ENCODE measurements at places on chromosomes 16 and 17. TPM values are rescaled to one million over a fixed set of nuclear protein-coding genes. Genes with fewer than 3 reads are reported as not detected.
A peak's percentile ranks its signal among the peaks of the same experiment; 100 is the strongest.

GRCh38 chr17:81365148-81365600 lies 30.1 kb upstream of the BAHCC1 start:
- ATAC-seq = peak; percentile 89

DNA sequence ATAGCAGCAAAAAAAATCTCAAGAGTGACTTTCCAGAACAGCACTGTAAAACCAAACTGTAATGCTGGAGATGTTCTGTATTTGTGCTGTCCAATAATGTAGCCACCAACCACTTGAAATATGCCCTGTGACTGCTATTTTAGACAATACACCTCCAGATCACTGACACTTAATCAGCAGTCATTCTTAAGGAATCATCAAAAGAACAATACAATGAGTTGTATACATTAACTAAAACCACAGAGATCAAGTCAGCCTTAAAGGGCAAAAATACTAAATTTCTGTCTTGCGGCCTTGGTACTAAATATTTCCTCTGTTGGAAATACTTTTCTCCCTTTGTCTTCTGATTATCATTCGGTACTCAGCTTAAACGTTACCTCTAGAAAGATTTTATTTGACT lies 33.6 kb upstream of the ANKFY1 start:
- ATAC-seq = no peak

- peak; percentile 77 for ATAC-seq
Measured at GRCh38 chr17:40309031-40309948, at the start of gene RARA. Gene RARA, plus strand, starts transcription at chr17:40309180. Its CDS starts 22,039 bp downstream, at chr17:40331219.

DNA sequence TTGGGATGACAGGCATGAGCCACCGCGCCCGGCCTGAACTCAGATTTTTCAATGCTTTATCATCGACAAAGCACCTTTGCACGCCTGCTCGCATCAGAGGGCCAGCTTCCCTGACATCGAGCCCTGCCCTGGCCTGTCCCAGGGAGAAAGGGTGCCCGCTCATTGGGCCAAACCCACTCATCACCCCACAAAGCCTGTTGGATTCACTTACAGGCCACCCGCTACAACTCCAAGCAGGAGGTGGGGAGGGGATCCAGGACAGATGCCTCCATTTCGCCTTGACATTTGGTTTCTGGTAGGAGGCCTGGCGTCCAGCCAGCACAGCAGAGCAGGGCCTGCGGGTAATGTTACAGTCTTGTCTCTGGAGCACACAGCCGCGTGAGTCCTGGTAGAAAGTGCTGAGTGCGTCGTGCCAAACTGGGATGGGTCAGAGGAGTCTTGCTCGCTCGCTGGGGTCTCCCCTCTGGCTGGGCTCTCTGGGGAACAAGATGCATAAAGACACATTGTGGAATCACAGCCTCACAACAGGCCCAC lies 19.8 kb downstream of the SMTNL2 start:
- peak; percentile 3 for ATAC-seq

GRCh38 chr16:82769845-82770244 lies 143.1 kb downstream of the CDH13 start:
- ATAC-seq = no peak

GRCh38 chr16:9013508-9013864 lies 49.8 kb upstream of the USP7 start:
- ATAC-seq = no peak

- ATAC-seq = no peak
Measured at GRCh38 chr17:44067545-44067940, 1.1 kb upstream of the LSM12 start.

Gene CHST4
- total RNA-seq = 0.21 TPM

Gene MMP28
- total RNA-seq = 7.3 TPM

Gene LGALS9C
- total RNA-seq = 2.9 TPM

Gene TOM1L1
- total RNA-seq = 15.0 TPM

Gene SEZ6L2
- total RNA-seq = 88.0 TPM

All from motor neuron (in vitro differentiated cells).